Chondrocyte (in vitro differentiated cells): ENCODE measurements at places on chromosomes 2 and 18.

DNA sequence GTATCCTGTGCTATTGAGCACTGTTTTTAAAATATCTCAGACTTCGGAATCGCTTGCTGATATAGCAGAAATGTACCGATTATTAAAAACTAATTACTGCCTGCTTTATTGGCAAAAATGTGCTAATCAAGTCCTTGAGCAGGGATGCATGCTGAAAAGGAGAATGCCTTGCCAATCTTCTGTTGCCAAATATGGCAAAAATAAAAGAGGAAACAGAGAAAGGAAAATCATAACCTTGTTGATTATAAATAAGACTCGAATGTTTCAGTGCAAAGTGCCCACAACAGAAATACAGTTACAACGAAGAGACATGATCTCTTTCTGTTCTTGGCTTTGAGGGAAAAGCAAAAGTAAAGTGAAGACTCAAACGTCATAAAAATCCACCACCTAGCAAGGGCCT, 248.5 kb downstream of the TMEM182 start:
- no peak for DNase-seq

DNA sequence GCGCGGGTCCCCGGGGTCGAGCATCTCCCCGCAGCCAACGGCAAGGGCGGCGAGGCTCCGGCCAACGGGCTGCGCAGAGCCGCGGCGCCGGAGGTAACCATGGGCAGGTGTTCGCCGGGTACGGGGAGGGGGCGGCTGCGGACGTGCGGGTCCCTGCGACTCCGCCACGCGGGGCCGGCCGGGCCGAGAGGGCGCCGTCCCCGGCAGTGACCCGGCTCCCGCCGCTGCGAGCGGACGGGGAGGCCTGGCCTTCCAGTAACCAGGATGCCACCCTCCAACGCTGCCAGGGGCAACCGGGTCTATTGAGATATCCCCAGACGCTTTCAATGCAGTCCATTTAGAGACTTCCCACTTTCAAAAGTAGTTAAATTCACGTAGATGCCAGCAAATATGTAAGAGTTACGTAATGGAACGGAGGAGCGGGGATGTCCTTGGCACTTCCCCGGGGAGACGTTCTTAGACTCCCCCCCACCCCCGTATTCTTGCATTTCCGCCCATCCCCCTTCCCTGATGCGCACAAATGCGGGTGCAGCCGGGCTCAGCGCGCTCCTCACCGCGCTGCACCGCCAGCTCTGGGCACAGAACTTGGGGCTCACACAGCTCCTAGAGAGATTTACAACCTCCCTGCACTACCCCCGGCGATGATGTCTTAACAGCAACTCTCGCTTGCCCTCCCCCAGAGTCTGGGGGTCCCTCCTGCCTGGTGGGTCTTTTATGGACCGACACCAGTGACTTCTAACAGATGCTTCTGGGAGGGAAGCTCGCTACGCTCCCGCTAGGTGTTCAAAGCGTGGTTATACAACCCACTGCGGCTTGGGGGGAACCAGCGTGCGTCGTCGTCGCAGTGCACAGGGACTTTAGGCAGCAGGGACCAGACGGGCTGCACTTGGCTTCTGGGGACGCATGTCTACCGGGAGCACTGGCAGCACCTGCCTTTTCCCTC, 657 bp downstream of the SGPP2 start:
- peak; percentile 74 for DNase-seq

DNA sequence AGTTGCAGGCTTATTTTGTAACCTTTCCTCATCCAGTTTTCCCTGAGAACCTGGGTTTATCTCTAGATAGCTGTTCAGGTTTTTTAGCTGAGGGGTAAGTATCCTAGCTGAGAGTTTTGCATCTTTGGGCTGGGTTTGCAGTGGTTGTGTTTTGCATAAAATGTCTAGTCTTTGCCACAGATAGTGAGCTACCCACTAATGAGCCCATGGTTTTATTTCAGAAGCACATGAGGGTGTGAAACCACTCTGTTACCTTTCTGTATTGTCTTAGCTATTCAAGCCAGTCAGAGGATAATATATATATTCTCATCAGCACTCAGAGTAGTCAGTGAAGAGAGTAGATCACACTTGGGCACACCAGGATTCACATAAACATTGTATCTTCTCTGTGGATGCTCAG, 24.6 kb upstream of the TXNDC2 start:
- DNase-seq = no peak

GRCh38 chr2:10837298-10838266, 25.0 kb upstream of the PDIA6 start:
- no peak for DNase-seq

- DNase-seq = no peak
Measured at GRCh38 chr2:231315896-231316295, 79.6 kb upstream of the B3GNT7 start.

DNA sequence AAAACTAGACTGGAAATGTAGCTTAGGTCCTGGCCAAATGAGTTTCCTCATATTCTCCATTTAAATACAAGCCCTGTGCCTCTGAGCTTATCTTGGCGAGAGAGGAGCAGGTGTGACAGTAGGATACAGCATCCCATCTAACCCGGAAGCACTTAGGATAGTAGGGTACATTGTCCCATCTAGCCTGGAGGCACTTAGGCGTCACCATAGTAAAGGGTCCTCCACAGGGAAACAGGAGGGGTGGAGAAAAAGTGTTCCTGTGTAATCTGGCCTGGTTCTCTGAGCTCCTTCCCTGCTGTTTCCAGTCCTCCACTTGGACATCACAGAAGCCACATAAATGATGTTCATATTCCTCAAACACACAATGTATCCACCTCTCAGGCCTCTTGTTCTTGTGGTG, 301.4 kb downstream of the GALR1 start:
- DNase-seq = no peak

GRCh38 chr2:150043172-150043500, 444.3 kb downstream of the RND3 start:
- no peak for DNase-seq

DNA sequence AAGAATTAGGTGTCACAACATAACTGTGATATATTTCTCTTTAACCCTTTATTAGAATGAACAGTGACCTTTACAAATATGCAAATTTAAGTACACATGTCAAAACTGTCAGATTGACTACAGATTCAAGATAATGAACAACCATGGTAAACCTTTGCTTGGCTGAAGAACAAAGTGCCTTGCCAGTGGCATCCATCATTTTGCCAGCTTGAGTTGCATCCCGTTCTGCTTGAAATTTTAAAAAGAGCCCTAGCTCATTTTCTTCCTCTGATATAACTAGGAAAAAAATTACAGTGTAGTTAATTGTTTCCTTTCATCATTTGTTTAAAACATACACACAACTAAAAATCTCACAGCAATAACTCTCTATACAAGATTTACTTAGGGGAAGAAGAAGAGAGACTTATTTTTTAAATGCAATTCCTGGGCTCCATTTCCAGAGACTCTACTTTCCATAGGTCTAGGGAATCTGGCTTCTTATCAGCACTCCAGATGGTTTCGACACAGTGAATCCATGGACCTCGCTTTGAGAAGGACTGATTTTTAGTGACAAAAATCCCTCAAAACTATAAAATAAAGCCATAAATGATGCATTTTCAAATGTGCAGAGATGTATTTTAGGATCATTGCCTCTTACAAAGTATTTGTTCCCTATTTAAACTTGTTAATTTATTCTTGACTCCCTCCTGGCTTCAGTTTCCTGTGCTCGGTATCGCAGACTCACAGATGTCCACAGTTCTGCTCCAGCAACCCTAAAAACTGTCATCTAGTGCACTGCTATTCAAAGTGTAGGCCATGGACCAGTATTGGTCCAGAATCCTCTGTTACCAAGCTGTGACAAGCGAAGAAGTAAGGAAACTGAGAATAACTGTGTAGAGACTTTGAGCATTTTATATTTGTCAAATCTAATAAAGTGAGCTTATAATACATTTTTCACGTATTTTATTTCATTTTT, 50.1 kb downstream of the ICA1L start:
- no peak for DNase-seq

DNA sequence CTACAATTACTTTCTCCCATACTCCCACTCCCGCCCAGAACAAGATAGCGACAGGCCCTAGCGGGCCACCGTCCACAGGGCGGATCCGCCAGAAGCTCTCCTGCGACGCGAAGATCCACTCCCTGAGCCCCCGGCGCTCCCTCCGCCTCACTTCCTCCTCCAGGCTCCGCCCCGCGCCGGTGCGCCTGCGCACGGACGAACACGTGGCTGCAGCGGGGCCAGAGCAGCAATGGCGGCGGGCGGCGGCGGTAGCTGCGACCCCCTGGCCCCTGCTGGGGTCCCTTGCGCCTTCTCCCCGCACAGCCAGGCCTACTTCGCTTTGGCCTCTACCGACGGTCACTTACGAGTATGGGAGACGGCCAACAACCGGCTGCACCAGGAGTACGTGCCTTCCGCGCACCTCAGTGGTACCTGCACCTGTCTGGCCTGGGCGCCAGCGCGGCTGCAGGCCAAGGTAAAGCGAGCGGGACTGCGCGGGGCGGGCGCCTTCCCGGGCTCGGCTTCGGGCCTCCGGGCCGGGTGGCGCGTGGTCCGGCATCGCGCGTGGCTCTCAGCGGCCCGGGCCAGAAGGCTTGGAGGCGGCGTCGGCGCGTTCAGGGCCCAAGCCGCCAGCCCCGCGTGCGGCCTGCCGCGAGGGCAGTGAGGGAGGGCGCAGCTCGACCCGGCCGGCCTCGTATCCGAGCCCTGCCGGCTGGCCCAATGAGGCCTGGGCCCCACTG, at the start of gene WDR43:
Gene WDR43, plus strand, starts transcription at position 198 of the 719 bp plus-strand sequence. Its CDS starts 32 bp downstream, at position 230.
- peak; percentile 100 for DNase-seq

DNA sequence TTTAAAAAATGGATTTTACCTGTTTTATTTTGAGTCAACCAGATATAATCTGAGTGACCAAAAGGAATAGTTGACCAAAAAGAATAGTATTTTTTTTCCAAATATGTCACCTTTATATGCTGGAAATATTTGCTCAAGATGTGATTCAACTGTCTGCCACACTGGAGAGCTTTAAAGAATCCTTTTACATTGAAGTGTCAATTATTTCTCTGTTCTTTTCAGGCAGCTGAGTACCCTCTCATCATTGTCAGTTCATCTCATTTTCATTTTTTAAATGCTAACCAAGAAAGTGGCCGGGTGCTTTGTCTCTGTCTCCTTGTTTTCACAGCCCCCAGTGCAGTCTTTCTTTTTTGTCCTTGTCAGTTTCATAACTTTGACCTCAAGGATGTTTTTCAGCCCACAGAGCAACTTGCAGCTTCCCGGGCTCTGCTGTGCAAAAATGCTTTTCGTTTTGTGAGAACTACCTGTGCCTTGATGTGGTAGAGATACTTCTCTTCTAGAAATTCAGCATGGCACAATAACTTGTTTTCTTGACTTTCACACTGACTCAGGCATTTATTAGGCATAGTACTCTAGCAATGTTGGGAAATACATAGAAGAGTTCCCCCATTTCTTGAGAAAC, 23.4 kb upstream of the CERS6 start:
- DNase-seq = no peak

GRCh38 chr2:28547223-28547860, 51.5 kb downstream of the PLB1 start:
- DNase-seq = no peak

- no peak for DNase-seq
Measured at GRCh38 chr18:48125724-48126123, 195.3 kb upstream of the SMAD2 start.

DNA sequence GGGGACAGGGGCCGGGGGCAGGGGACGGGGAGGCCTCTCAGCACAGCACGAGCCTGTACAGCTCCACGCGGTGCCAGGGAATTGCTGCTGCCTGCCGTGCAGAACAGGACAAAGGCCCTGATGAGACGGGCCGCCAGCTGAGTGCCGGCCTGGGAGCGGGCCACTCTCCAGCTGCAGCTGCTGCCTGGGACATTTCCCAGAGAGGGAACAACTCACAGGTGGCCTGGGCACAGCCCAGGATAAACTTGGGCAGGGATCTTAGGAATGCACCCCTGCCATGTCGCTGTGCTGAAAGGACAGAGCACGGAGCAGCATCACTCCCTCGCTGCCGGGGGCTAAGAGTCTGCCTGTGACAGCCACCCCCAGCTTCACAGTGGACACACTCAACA, 38.8 kb downstream of the CENPO start:
- peak; percentile 81 for DNase-seq
